ENCODE measurements at places on chromosomes 5 and 9.

DNA sequence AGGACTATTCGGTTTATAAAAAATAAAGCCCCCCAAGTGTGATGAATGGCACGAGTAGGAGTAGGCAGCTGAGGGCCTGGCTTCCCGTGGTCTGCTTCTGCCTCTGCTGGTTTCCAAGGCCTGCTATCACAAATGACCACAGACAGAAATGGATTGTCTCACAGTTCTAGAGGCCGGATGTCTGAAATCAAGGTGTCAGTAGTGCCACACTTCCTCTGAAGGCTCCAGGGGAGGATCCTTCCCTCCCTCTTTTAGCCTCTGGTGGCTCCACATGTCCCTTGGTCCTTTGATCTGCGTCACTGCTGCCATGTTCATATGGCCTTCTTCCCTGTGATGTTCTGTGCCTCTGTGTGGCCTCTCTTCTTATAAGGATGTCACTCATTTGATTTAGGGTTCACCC is 15.1 kb downstream of the PRKACG start:
- DNase-seq: no peak

DNA sequence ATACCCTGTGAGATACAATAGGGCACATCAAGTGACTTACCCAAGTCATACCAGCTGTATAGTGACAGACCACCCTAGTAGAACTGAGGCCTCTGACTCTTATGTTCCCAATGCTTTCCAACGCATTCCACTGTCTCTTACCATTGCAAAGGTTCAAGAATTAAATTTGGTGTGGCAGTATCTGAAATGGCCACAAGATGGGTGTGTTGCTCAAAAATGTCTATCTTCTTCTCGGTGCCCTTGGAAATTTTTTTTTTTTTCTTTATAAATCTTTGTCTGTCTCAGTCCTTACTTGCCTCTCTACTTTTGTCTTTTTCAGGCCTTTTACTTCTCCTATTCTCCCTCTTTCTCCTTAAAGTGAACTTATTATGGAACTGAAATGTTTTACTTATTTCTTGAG is 48.4 kb downstream of the GPR21 start:
- DNase-seq: no peak

DNA sequence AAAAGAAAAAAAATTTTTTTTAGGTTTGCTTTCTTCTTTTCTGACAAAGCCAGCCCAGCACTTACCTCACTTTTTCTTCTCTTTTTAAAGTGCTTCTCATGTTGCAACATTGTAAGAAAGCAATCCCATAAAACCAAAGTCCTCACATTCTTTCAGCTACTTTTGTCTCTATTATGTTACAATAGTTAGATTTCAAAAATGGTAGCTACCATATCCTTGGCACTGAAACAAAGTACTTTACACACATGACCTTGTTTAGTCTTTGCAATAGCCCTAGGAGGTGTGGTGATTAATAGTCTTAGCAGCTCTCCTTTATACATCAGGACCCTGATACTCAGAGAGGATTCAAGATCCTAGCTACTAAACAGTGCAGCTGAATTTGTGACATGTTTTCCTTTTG is 23.5 kb upstream of the CARTPT start:
- DNase-seq: no peak

GRCh38 chr5:9189681-9190080 is 356.2 kb downstream of the SEMA5A start:
- no peak for DNase-seq

DNA sequence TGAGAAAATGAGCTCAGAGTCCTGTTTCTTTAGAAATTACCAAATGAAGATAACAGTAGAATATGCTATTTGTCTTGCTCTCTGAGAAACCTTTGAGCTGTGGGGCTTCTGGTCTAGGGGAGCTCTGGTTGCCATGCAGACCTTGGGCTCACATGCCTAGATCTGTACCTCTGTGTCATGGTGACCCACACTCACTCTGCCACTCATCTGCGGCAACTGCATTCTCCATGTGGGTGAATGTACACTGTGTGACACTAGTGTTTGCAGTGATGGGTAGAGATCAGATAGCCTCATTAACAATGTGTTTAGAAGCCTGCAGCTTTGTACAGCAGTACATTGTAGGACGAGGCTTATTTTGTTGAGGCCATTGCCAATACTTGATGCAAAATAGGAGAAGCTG is 521.2 kb downstream of the CHSY3 start:
- no peak for DNase-seq

DNA sequence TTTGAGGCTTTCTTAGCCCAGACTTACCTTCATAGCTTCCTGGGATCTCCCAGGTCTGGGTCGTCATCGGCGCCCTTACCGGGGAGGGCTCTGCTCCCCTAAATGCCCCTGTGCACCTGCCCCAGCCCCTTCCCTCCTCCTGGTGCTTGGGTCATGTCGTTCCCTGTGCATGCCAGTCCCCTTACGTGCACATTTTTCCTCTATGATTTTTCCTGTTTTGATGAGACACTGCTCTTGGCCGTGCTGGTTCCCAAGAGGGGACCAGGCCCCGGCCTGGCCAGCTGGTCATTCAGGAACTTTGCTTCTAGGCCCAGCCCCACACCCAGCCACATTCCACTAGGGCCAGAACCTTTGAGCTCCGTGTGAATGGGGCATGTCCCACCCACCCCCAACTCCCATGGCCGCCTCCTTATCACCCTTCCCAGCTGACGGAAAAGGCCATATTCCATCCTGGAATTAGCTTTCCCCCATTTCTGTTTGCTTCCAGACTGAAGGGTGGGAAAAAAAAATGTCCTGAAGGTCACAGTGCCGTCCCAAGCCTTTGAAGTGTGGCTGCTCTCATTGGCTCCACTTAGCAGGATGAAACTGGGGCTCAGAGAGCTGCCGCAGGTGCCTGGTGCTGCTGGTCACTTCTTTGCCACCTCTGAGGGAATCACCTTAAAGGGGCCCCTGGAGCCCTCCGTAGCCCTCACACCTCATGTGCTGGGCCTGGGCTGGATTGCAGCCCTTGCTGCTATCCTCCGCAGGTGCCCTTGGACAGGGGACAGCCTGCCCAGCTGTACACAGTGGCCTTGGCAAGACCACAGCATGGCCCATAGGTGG is 25.1 kb downstream of the ERGIC1 start:
- no peak for DNase-seq

DNA sequence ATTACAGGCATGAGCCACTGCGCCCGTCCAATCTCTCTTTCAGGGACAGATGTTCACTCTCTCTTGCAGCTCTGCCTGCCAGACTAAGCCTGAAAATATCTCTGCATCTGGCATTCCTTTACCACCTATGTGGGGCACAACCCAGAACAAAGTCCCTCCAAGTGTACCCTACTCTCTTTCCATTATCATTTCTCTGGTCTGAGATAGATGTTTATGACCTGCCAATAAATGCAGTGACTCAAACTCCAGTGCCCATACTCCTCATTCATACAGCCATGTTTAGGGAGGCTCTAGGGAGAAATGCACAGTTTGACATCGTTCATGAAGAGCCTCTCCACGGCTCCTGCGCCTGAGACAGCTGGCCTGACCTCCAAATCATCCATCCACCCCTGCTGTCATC is at the start of gene BTNL3:
BTNL3 (plus strand) TSS at position 255 of the 400 bp plus-strand sequence. CDS start 183 bp downstream, outside the sequence.
- no peak for DNase-seq

DNA sequence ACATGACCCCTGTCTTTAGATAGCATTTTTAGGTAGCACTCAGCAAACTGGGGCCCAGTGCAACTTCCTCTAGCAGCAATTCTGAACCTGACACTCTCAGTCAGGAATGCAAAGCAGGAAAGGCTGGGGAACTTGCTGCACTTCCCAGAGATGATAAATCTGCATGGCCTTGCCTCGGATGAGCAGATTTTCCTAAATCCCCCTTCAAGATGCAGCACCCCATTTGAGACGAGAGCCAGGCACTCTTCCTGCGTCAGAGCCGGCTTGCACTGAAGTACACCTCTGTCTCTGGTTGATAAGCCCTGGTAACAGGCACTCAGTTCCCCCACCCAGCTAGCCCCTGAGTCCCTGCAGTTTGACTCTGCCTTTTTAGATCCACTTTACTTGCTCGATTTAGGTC is 296.7 kb upstream of the PANK3 start:
- no peak for DNase-seq

DNA sequence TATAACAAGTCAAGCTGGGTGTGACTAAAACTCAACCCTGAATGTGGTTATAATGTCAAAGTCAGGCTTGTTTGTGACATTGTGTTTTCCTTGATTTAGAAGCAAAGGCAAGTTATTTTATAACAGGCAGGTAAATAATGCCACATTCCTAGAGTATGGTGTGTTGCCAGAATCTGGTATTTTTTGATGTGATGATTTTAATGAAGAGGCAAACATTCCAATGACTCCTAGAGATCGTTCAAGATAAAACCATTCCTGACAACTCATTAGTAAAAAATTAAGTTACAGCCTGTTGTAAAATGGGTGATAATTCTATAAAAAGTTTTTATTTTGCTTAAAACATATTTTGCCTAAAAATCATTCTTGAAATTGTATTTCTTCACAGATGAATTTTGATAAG is 60.0 kb downstream of the RAB14 start:
- DNase-seq: no peak
